ENCODE measurements at places on chromosomes 12 and 14. TPM values are rescaled to one million over a fixed set of nuclear protein-coding genes. Genes with fewer than 3 reads are reported as not detected.

Gene PGF
- 4.4 TPM for total RNA-seq

Gene TSHR
- 1.5 TPM for total RNA-seq

Gene CLEC9A
- not detected for total RNA-seq

Gene C1QL4
- 2.7 TPM for total RNA-seq

Gene ZNF385A
- 1.7 TPM for total RNA-seq

Gene CPNE6
- total RNA-seq: 0.36 TPM

Gene KLHDC1
- total RNA-seq: 9.9 TPM

Gene PARPBP
- total RNA-seq: 15.6 TPM

Gene P2RX2
- total RNA-seq: not detected

Gene PAX9
- total RNA-seq: not detected

Gene DNAJC22
- total RNA-seq: 1.4 TPM

Gene NID2
- 35.4 TPM for total RNA-seq

Gene OR6C68
- not detected for total RNA-seq

Gene ARHGEF25
- total RNA-seq: 25.7 TPM

Gene EPYC
- not detected for total RNA-seq

Gene REM2
- 4.0 TPM for total RNA-seq

Gene RFX4
- total RNA-seq: 25.9 TPM

Gene ZNF891
- total RNA-seq: 17.6 TPM

All from cerebellum (tissue), 4 donors.